ENCODE measurements at places on chromosomes 12 and 14. TPM values are rescaled to one million over a fixed set of nuclear protein-coding genes. Genes with fewer than 3 reads are reported as not detected.
A peak's percentile ranks its signal among the peaks of the same experiment; 100 is the strongest.

DNA sequence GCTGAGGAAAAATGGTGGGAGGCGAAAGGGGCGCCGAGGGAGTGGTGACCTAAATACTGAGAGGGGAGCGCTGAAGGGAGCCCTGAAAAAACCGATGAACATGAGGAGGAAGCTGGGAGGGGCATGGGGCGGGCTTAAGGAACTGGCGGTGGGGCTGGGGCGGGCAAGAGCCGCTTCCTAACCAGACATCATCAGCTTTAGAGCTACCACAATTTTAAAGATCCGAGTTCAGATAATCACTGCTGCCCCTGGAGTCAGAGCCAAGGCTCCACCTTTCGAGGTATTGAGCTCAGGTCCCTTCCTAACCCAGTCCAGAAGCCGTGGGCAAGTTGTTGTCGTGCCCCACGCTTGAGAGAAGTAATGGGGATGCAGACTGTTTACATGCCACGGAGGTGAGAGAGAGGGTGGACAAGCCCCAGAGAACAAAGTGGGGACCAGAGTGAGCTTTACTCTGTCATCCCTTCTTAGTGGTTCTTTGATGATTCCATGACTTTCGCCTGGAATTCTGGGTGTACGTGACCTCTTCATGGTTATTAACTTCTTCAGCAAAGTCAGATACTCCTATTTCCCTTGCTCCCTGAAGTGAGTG lies 393 bp downstream of the ORMDL2 start:
- peaks cover 15% of the 10 kb centered on the region for H3K4me1 ChIP-seq
- H3K36me3 ChIP-seq = no peaks in the 10 kb centered on the region
- peak overlapping the region; percentile 61 for H3K4me3 ChIP-seq
- no peak for DNase-seq
- no peaks in the 10 kb centered on the region for H3K27me3 ChIP-seq

GRCh38 chr12:97022536-97023230 lies 115.6 kb downstream of the NEDD1 start:
- H3K27me3 ChIP-seq = no peaks in the 10 kb centered on the region
- H3K4me3 ChIP-seq = no peak overlapping the region
- DNase-seq = no peak
- H3K27ac ChIP-seq = no peak overlapping the region
- no peaks in the 10 kb centered on the region for H3K36me3 ChIP-seq

DNA sequence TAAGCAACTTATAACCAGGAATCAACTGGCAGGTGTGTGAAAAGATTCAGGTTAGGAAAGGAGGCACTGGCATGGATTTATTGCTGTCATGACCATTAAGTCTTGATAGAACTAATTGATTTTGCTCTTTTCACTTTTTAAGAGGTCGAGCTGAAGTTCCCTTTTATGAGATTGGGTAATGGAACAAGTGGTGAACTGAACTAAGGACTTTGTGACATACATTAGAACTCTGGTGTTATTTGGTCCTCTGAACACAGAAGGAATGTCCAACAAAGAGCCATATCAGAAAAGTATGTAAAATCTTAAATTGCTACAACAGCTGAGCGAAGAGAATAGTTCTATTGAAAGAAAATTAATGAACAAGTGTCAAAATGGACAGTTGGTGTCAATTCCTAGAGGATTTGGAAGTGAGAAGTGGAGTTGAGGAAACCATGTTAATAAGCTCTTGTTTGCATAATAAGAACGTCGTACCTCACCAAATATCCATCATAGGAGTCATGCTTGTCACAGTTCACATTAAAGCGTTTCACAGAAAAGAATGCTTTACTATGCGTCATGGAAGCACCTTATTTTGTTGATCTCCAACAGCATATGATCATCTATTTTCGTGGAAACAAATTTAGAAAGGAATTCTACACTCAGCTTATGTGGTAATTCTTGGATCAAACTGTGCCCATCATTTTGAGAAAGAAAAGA lies 8.4 kb upstream of the MYF6 start:
- H3K36me3 ChIP-seq = no peaks in the 10 kb centered on the region
- H3K27me3 ChIP-seq = no peaks in the 10 kb centered on the region
- no peak for DNase-seq

DNA sequence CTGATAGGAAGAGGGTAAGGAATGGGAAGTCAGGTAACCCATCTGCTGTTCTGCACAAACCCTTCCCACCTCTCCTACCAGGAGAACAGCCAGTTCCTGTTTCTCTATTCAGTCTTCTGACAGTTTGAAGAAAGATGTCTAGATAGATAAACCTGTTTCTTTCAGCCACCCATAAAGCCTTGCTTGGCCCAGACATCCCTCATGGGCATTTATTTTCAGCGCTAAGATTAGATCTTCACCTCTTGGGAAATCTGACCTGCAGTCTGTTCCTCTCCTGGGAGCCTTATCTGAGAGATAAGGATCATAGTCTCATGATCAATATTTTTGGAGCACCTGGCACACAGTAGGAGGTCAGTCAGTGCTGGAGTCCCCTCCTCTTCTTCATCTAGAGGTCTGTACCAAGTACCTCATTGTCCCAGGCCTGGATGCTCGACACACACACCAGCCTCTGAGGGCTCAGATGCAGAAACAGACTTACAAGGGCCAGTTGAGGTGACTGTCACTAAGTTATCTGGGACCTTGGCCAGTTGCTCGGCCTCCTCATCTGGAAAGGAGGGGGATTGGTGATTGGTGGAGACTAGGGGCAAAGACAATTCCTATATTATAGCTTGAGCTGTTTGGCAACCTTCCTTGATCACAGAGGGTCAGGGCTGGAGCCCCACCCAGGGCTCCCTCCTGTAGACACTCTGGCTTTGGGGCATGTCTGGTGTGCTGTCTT lies 18.2 kb downstream of the ACVRL1 start:
- H3K27ac ChIP-seq = no peak overlapping the region
- H3K36me3 ChIP-seq = no peaks in the 10 kb centered on the region
- no peak for DNase-seq
- no peaks in the 10 kb centered on the region for H3K27me3 ChIP-seq
- no peak overlapping the region for H3K4me3 ChIP-seq

GRCh38 chr14:88815980-88816379 lies 8.5 kb upstream of the TTC8 start:
- H3K27me3 ChIP-seq = no peaks in the 10 kb centered on the region
- no peak for DNase-seq
- H3K4me1 ChIP-seq = no peaks in the 10 kb centered on the region
- H3K27ac ChIP-seq = no peak overlapping the region
- H3K4me3 ChIP-seq = no peak overlapping the region
- no peaks in the 10 kb centered on the region for H3K36me3 ChIP-seq

GRCh38 chr12:72219937-72220336 lies 52.2 kb upstream of the TRHDE start:
- H3K4me3 ChIP-seq = no peak overlapping the region
- no peaks in the 10 kb centered on the region for H3K36me3 ChIP-seq
- no peaks in the 10 kb centered on the region for H3K4me1 ChIP-seq
- no peaks in the 10 kb centered on the region for H3K27me3 ChIP-seq
- no peak overlapping the region for H3K27ac ChIP-seq

DNA sequence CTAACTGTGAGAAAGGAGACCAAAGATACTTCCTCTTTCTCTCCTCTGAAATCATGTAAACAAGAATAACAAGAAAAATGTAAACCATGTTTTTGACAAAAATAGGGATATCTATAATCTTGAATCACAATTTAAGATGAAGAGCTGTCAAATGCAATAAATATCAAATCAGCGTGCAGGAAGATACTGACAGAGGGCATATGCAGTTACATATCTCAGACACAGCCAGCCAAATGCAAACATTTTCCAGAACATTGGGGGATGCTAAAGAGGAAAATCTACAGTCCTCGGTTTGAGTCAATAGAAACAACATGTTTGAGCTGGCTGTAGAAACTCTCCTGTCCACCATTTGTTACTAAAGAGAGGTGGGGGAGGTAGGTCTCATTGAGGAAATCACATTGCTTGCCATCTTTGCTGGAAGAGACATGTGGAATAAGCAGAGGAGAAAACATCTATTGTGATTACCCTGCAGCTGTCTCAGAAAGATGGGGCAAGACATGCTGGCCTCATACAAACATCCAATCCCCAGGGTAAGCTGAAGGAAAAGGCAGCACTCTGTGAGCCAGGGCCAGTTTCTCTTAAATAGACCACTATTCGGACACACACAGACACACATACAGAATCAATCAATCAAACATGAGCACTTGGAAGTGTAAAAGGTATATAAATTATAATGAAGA lies 43.5 kb downstream of the CNTN1 start:
- H3K36me3 ChIP-seq = no peaks in the 10 kb centered on the region
- H3K27ac ChIP-seq = no peak overlapping the region
- no peak for DNase-seq
- no peaks in the 10 kb centered on the region for H3K4me1 ChIP-seq

DNA sequence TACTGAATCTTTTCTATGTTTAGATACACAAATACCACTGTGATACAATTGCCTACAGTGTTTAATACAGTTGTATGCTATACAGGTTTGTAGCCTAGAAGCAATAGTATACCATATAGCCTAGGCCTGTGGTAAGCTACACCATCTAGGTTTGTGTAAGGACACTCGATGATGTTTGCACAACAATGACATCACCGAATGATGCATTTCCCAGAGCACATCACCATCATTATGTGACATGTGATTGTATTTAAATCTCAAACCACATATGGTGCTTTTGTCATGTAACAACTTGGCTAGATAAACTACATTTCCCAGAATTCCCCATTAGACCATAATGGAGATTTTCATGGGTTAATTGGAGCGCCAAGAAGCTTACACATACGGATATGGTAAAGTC lies 128.4 kb upstream of the CPNE8 start:
- no peak for DNase-seq
- no peaks in the 10 kb centered on the region for H3K36me3 ChIP-seq
- H3K27ac ChIP-seq = no peak overlapping the region
- no peaks in the 10 kb centered on the region for H3K27me3 ChIP-seq

DNA sequence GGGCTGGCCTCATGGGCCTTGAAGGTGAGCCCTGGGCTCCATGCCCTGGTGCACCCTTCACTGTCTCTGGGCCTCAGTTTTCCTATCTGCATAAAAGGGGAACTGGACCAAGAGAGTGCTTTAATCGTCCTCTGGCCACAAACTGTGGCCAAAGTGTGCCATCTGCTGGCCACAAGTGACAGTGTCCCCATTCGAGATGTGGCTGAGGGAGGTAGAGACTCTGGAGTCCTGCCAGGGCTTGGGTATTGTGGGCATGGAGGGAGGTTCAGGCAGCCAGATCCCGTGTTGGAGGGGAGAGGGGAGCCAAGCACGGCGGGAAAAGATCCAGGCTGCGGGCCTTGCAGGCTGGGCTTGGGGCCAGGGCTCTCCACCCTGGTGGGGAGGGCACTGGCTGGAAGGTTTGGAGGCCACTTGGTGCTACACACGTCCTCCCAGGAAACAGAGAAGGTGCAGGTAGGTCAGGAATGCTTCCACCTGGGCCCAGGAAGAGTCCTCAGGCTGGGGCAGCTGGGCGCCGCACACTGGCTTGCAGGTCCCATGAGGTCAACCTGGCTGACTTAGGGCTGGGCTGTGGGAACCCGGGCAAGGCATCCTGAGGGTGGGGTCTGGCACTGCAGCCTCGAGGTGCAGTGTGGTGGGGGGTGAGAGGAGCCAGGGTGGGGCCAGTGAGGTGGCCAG lies 7.3 kb upstream of the KIF26A start:
- H3K27ac ChIP-seq = no peak overlapping the region
- no peaks in the 10 kb centered on the region for H3K36me3 ChIP-seq
- H3K4me1 ChIP-seq = no peaks in the 10 kb centered on the region
- DNase-seq = peak; percentile 69
- H3K27me3 ChIP-seq = peaks cover 26% of the 10 kb centered on the region

GRCh38 chr12:4091016-4091743 lies 182.4 kb upstream of the CCND2 start:
- H3K4me3 ChIP-seq = no peak overlapping the region
- no peaks in the 10 kb centered on the region for H3K4me1 ChIP-seq

DNA sequence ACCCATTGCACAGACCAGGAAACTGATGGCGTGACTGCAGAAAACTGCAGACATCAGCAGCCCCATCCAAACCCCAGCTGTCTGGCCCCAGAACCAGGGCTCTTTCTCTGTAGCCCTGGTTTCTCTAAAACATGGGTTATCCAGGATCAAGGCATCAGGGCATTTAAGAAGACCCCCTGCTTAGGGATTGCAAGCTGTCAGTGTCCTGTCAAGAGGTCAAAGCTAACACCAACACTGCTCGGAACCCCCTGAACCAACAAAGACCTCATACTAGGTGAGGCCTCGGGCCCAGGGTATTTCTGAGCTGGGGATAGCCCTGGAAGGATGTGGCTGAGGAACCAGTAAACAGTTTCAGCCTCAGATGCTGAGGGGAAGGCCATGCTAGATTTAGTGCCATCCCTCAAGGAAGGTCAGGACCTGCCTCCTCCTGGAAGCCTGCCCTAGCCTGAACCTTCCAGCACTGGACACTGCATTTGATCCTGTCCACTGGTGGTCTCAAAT lies 39.2 kb downstream of the BCL11B start:
- H3K4me1 ChIP-seq = no peaks in the 10 kb centered on the region
- no peak overlapping the region for H3K4me3 ChIP-seq
- H3K27ac ChIP-seq = no peak overlapping the region

DNA sequence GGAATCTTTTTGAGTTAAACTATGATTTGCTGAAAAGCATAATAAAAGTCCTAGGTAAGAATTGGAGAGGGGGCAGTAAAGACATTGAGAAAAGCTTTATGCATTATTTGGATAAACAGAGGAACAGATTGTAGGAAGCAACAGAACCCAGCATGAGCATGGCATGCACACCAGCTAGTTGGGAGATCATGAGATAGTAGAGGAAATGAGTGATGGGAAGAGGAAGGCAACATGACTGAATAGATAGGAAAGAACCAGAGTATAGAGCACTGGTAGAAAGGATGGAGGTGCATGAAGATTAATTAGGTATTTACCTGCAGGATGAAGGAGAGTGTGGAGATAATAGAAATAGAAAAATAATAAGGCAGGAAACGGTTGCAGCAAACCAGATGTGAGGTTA lies 248.5 kb upstream of the LMO3 start:
- no peak overlapping the region for H3K4me3 ChIP-seq
- no peak for DNase-seq
- no peaks in the 10 kb centered on the region for H3K27me3 ChIP-seq
- H3K4me1 ChIP-seq = no peaks in the 10 kb centered on the region
- no peak overlapping the region for H3K27ac ChIP-seq
- no peaks in the 10 kb centered on the region for H3K36me3 ChIP-seq

GRCh38 chr12:53195516-53196420 lies 11.3 kb downstream of the ITGB7 start:
- no peak for DNase-seq
- H3K27me3 ChIP-seq = no peaks in the 10 kb centered on the region
- H3K36me3 ChIP-seq = no peaks in the 10 kb centered on the region
- no peak overlapping the region for H3K4me3 ChIP-seq

- DNase-seq = peak; percentile 25
- no peak overlapping the region for H3K27ac ChIP-seq
- H3K4me1 ChIP-seq = peaks cover 5% of the 10 kb centered on the region
- H3K36me3 ChIP-seq = no peaks in the 10 kb centered on the region
Measured at GRCh38 chr14:99687284-99688209, 3.4 kb downstream of the CYP46A1 start.

SMIM41 gene
- total RNA-seq = 0.58 TPM

CNPY2 gene
- 76.8 TPM for total RNA-seq

ITGA7 gene
- total RNA-seq = 64.4 TPM

TDRD9 gene
- total RNA-seq = 1.1 TPM

CLEC4D gene
- 0.16 TPM for total RNA-seq

AVPR1A gene
- 0.17 TPM for total RNA-seq

AQP5 gene
- total RNA-seq = not detected

Data from colonic mucosa (tissue), 4 donors.